ENCODE measurements at places on chromosomes 11 and 22.

GRCh38 chr22:45612940-45613339, 58.7 kb upstream of the ATXN10 start:
- no peak for DNase-seq

- DNase-seq = no peak
Observed at GRCh38 chr11:60871378-60872061, 4.2 kb downstream of the ZP1 start.

- DNase-seq = no peak
Observed at GRCh38 chr11:133266986-133267385, 265.3 kb downstream of the OPCML start.

- DNase-seq = no peak
Observed at GRCh38 chr11:1087279-1087960, 12.7 kb downstream of the MUC2 start.

DNA sequence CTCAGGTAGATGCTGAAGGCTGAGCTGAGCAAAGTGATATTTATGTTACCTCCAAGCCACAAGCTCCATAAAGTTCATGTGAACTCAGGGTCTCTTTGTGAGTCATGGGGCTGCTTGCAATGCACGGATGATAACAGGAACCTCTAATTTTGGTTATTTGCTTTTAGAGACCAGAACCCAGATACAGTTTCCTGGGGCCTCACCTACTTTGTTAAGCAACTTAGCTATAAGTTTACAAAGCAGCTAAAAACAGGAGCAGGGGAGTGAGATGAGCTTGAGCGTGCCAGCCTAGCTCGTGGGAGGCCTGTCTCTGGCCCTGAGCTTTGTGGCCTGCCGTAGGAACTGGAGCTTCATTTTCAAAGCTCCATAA, 29.2 kb downstream of the SREBF2 start:
- DNase-seq = peak; percentile 77

All from activated CD4-positive, alpha-beta T cell treated with anti-CD3 and anti-CD28 coated beads, Interleukin-10, Interleukin-2, amounts not matched to agents 100 ng/mL and 50 ng/mL, durations not matched to agents 16 hours and 8 hours (primary cell).